T-helper 2 cell (primary cell): ENCODE measurements at places on chromosomes 13 and 19.

- no peak for DNase-seq
These were observed 11.8 kb downstream of the RASA3 start for GRCh38 chr13:114120591-114121011.

DNA sequence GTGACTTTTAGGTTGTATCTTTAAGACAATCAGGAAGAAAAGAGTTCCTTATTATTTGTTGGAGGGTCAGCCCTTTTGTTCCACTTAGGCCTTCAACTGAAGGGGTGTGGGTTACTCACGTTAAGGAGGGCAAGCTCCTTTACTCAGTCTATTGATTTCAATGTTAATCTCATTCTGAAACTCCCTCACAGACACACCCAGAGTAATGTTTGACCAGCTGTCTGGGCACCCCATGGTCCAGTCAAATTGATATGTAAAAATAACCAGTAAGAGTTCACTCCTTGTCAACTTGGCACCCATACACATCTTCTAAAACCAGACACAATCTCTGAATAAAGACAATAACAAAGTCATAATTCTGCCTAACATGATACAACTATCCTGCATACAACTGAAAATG, 292.9 kb downstream of the KLF5 start:
- DNase-seq = no peak

GRCh38 chr13:33175991-33176390, 109.6 kb downstream of the STARD13 start:
- DNase-seq = no peak

GRCh38 chr13:93118081-93118615, 108.5 kb upstream of the GPC6 start:
- no peak for DNase-seq

GRCh38 chr13:73240193-73240592, 181.4 kb downstream of the KLF5 start:
- DNase-seq = no peak

- DNase-seq = no peak
These were observed 9.2 kb downstream of the UBE2S start for GRCh38 chr19:55398200-55398925.

GRCh38 chr13:38781539-38781938, 94.7 kb downstream of the FREM2 start:
- DNase-seq = no peak

- DNase-seq = no peak
These were observed 373.1 kb downstream of the DIAPH3 start for GRCh38 chr13:59790626-59791025.

GRCh38 chr13:71611292-71611691, 255.7 kb downstream of the DACH1 start:
- no peak for DNase-seq

GRCh38 chr19:558770-559439, 13.5 kb upstream of the BSG start:
- no peak for DNase-seq

GRCh38 chr19:5907241-5907640, 2.6 kb downstream of the VMAC start:
- no peak for DNase-seq

GRCh38 chr13:75181906-75182305, 300.1 kb downstream of the TBC1D4 start:
- DNase-seq = no peak

GRCh38 chr19:31096935-31097545, 252.2 kb downstream of the TSHZ3 start:
- DNase-seq = no peak

GRCh38 chr13:46641274-46642081, 88.5 kb downstream of the LRCH1 start:
- no peak for DNase-seq

DNA sequence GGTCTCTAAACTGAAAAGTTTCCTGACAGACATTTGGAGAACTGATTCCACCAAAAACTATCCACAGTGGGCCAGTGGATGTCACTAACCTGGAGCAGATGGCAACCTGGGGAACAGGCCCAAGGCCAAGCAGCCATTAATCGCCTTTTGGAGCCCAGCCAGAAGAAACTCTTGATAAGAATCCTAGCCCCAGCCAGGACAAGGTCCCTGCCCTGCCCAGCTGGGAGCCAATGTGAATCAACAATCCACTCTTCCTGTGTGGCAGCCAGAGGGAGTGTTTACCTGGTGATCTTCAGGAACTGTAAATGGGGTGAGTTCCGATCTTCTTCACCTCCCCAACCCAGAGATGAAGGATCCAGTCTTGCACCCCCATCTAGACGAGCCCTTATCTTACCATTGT, 14.5 kb upstream of the IGSF23 start:
- no peak for DNase-seq

- no peak for DNase-seq
These were observed 483.0 kb downstream of the DCT start for GRCh38 chr13:93996481-93996880.

GRCh38 chr13:27302643-27303262, 32.1 kb downstream of the RASL11A start:
- no peak for DNase-seq

DNA sequence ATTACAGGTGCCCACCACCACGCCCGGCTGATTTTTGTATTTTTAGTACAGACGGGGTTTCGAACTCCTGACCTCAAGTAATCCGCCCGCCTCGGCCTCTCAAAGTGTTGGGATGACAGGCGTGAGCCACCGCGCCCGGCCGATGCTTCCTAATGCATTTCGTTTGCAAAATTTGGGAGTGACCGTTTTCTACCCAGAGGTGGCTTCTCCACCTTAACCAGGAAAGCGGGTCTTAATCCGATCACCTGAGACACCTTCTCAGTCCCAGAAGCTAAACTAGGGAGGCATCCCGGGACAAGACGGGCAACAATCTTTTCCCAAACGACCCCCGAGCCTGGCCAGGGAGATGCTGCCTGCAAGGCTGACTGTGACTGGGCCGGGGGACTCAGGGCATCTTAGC, 14.8 kb upstream of the MATK start:
- no peak for DNase-seq

DNA sequence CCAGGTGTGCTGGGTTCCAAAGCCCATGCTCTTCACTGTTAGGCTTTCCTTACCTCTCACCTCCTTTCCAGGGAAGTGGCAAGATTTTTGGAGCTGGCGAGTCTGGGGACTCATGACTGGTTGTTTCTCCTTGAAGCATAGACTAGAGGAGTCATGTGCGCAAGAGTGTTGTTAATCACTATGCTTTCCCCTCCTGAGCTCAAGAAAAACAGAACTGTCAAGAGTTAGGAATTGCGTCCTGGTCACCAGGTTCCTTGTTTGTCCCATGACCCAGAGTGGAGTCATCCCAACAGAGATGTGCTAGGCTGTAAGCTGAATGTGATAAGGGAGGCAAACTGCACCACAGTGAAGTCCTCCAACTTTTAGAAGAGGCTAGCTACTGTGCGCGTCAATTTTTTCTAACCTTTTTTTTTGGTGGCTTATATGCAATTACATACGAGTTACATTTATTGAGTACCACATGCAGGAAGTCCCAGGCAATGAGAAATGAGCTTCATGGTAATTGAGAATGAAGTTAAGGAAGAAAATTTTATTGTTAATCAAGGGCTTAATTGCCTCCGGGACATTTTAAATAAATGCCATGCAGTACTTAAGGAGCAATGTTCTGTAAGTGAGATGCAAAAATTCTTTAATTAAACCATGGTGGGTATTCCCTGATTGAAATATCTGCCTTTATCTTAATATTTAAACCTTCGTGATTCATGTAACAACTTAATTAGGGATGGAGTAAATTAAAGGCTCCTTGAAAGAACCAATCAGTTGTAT, 233.9 kb downstream of the ZIC5 start:
- DNase-seq = no peak

DNA sequence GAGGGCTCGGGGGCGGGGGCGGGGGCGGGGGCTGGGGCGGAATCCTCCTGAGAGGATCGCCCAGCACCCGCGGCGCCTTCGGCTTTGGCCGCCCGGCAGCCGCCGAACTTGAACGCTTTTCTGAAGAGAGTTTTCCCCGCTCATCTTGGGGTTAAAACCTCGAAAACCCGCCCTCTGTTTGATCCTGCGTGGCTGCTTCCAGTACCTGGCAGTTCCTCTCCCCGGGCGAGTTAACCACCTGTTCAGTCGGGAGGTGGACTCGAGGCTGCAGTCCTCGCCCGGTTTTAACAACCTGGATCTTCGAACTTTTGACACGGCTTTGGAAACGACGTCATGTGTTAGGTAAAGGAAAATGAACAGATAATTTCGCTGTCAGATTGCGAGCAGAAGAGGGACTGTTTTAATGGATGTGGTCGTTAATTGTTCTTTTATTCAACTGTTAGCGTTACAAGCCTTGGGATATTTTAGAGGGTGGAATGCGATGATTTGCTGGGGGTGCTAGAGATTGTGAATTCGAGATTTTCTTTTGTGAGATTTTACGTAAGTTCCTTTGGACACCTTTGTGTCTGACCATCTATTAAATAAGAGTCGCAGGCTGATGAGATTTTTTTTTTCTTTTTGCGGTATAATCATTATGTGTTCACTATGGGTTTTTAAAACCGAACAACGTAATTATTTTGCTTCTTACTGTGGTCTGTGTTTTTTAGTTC, 1.0 kb downstream of the FNDC3A start:
- DNase-seq = peak; percentile 48

GRCh38 chr13:80751854-80752253, 410.9 kb upstream of the SPRY2 start:
- DNase-seq = no peak

- DNase-seq = no peak
These were observed 6.8 kb downstream of the TLE6 start for GRCh38 chr19:2984215-2984528.
